Muscle of leg (tissue), 16 donors: ENCODE measurements at places on chromosomes 1 and 21.

GRCh38 chr21:38747810-38748209 is 57.9 kb upstream of the ETS2 start:
- no peak for DNase-seq

- no peak for DNase-seq
Observed at GRCh38 chr1:182670032-182670749, 14.2 kb downstream of the RGS8 start.

GRCh38 chr1:160665330-160666078 is 18.7 kb upstream of the SLAMF1 start:
- DNase-seq, result peak; percentile 35

DNA sequence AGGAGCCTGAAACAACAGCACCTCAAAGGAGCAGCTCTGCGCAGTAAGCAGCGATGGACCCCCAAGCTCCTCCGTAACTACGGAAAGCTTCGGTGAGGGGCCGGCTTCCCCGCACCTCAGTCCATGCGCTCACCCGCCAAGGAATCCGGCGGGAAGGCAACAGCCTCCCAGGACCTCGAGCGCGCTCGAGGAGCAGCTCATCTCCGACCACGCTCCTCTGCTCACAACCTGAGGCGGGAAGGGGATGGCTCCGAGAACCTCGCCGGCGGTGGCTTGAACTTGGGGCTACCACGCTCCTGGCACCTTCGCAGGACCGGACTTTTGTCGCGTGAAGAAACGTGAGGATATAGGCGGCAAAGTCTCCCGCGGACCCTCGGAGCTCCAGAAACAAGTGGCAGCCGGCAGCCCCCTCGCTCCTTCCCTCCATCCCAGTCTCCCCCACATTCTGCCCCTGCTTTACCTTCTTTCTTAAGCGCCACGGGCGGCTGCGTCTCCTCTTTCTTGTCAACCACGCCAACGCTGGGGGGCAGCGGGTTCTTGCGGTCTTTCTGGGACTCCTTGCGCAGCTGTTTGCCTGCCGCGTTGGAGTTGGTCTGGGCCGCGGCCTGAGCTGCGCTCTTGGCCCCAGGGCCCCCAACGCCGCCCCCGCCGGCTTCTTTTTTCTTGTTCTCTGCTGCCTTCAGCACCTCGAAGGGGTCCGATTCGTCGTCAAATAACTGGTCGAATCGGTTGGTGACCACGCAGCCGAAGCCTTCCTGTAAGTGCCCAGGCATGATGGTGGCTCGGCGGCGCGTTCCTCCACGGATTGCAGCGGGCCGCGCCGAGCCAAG is 459 bp downstream of the SERBP1 start:
- DNase-seq, result peak; percentile 51

DNA sequence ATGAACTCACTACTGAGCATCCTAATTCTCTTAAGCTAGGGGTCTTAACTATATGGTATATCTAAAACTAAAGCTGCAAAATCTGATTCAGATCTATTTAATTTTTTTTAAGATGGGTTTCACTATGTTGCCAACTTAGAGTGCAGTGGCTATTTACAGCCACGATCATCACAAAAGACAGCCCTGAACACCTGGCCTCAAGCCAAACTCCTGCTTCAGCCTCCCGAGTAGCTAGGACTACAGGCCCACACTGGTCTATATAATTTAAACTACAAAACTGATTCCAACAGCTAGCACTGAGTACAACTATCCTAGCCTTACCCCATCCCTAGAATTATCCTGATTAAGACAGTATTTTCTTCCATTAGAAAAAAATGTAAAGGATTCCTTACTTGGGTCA is 37.1 kb downstream of the EIF4G3 start:
- DNase-seq, result peak; percentile 46

GRCh38 chr1:242554577-242554976 is 30.1 kb upstream of the PLD5 start:
- no peak for DNase-seq

DNA sequence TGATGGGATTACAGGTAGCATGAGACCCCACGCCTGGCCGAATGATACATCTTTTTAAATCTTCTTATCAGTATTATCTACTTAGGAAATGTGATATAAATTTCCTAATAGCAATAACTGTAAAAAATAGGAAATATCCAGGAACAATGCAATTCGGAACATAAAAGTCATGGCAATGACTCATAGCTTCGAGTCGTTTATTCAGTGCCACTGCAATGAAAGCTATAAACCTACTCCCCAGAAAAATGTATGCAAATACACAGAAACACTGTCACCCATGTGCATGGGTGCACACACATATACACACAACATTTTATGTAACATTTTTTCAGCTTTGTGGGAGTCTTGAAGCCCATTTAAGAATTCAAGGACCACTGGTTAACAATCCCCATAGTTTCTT is 194.6 kb downstream of the PATJ start:
- DNase-seq, result no peak

- DNase-seq, result no peak
Observed at GRCh38 chr21:36676039-36676950, 22.6 kb upstream of the SIM2 start.

GRCh38 chr1:164675342-164675904 is 116.4 kb downstream of the PBX1 start:
- DNase-seq, result no peak

DNA sequence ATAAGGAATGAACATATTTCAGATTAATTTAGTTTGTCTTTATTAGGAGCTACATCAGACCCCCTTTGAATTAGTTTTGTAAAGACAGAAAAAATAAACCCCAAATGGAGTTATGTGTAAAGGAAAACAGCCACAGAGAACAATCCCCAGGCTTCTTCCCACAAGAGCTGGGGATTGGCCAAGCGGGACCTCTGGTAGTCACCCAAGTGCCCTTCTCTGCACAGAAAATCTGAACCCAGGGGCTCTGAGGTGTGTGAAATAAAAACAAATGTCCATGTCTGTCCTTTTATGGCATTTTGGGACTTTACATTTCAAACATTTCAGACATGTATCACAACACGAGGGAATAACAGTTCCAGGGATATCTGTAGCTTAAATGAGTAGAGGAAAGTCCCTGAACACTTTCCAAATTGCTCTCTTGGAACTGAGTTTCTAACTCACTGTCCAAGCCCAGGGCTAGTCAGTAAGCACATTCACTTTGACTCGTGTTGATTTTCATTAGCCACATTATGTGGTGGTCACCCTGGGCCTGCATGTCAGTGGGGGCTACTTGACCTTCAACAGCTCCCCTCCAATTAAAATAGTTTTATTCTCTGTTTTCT is 22.5 kb downstream of the DPT start:
- DNase-seq, result peak; percentile 54

DNA sequence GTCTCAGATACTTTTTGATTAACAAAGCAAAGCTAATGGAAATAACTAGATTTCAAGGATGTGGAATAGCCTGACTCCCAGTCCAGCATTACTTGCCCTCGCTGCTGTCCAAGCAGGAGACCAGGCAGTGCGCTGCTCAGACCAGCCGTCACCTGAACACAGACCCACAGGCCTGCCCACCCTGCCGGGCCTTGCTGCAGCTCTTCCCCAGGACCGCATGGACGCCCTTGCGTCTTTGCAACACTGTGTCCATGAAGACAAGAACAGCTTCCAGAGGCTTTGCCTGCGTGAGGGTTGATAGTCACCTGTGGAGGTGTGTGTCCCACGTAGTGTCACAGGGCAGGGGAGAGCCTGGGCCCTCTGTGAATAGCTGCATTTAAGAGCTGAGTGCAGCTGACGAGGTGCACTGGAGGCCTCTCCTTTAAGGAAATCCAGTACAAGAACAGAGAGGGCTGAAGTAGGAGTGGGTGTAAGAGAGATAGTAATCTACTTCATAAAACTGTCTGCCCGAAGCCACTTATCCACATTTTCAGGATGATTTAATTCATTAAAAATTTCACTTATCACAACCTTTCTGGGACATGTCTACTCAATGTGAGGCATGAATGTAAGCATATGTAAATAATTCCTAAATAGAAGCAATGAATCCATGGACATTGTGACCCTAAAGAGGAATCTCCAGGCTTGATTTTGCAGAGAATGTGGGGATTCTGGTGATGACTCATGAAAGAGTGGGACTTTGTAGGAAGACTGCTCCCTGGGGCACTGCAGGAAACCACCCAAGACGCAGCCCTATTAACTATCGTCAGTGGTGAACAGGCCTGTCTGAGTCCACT is 176.2 kb upstream of the RAB4A start:
- peak; percentile 60 for DNase-seq

- DNase-seq, result no peak
Observed at GRCh38 chr1:44828841-44829440, 14.1 kb downstream of the PTCH2 start.

GRCh38 chr1:230822092-230822581 is 46.2 kb downstream of the C1orf198 start:
- peak; percentile 96 for DNase-seq

DNA sequence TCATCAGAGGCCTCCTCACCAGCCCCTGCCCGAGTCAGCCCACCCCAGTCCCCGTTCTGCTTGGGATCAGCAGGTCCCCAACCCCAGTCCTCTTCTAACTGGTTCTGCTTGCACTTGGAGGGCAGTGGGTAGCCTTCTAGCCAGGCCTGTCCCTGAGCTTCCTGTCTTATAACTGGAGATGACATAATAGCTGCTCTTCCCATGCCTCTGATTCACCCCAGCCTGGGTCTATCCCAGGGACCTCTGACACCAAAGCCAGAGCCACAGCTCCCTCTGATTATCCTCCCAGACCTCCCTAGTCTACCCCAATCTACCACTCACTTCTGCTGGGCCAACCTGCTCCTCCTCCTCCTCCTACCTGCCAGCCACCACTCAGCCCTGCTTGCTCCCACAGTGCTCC is 31.4 kb downstream of the IQGAP3 start:
- no peak for DNase-seq

- no peak for DNase-seq
Observed at GRCh38 chr1:55300975-55301374, 85.8 kb upstream of the USP24 start.

- DNase-seq, result no peak
Observed at GRCh38 chr1:244667797-244668196, 14.9 kb downstream of the DESI2 start.
